ENCODE measurements at places on chromosomes 12 and 14.

DNA sequence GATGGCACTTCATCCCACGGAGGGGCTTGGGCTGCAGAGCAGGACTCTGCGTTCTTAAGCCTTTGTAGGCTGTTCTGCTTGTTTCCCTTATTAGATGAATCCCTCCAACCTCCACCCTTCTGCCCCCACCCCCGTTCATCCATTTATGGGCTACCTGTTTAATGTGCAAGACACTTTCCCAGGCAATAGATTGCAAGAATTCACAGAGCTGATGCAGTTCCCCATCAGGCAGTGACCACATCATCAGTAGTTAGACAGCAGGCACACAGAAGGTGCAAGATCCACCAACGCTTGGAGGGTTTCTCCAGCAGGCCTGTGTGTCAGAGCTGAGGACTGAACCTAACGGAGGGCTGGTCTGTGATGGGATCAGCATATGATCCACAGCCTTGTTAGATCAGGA, 1.2 kb upstream of the C1R start:
- no peak for DNase-seq

- no peak for DNase-seq
Observed at GRCh38 chr12:12877153-12877768, 14.1 kb upstream of the GPRC5A start.

GRCh38 chr14:64715628-64716412, 11.6 kb downstream of the PLEKHG3 start:
- DNase-seq, result no peak

GRCh38 chr12:96007729-96008128, 11.6 kb upstream of the HAL start:
- no peak for DNase-seq

GRCh38 chr12:94172031-94172430, 23.7 kb downstream of the PLXNC1 start:
- DNase-seq, result no peak

DNA sequence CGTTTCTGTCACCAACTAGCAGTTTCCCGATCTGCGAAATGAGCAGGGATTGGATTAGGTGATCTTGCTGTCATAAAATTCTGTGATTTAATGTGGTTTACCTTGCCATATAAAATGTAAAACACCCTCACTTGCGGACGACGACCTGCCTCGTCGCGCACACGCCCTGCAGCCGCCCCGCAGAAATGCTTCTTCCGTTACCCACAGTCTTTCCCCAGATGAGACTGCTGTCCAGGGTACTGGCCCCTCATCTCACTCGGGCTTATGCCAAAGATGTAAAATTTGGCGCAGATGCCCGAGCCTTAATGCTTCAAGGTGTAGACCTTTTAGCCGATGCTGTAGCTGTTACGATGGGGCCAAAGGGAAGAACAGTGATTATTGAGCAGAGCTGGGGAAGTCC, 17.7 kb upstream of the FOXJ2 start:
- no peak for DNase-seq

- DNase-seq, result peak; percentile 80
Observed at GRCh38 chr14:68939893-68940613, 39.0 kb downstream of the ACTN1 start.

DNA sequence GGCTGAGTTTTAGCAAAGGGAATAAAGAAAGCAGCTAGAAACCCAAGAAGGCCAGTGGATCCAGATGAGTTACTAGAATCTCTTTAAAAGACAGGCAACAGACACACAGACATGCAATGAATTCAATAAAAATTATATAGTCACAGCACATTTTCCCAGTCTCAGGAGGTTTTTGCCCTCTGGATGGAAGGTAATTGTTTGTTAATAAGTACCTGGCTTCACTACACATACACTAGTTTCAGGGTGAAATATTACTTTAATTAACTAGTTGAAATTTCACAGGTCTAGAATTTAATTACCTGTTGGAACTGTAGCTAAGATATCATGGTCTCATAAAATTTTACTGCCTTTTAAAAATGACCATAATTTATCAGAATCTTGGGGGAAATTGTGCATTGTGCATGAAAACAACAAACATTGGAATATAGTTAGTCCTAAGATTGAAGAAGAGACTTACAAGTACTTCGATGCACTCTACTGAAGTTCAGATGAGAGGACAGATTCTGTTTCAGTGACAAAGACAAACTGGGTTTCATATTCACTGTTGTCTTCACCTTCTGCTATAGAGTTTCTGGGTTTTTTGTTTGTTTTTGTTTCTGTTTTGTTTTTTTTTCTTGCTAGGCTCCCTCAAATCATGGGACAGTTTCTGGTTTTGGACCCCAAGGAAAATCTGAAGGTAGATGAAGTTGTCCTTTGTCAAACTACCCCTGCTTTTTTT, 277.0 kb upstream of the GARIN6 start:
- no peak for DNase-seq

- no peak for DNase-seq
Observed at GRCh38 chr12:133222211-133222610, 13.5 kb downstream of the ANHX start.

GRCh38 chr12:47576289-47576945, 129.4 kb downstream of the RPAP3 start:
- no peak for DNase-seq

DNA sequence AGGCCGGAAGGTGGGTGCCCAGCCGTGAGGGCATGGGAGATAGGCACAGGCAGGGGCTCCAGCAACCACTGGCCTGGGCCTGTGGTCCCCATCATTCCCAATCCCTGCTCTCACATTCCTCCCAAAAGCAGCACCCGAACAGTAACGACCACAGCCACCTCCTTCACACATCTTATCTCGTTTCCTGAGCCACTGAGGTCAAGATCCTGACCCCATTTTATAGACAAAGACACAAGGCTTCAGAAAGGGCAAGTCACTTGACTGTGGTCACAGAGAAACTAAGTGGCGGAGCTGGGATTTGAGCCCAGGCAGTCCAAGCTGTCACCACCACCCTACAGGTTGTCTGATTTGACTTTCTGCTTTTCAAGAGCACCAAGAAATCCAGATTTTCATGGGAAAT, 38.9 kb downstream of the DTX1 start:
- DNase-seq, result no peak

- DNase-seq, result no peak
Observed at GRCh38 chr12:23039834-23040233, 414.9 kb downstream of the ETNK1 start.

GRCh38 chr12:121534495-121535148, 46.2 kb downstream of the KDM2B start:
- no peak for DNase-seq

- DNase-seq, result no peak
Observed at GRCh38 chr12:59027199-59027598, 106.9 kb upstream of the LRIG3 start.

DNA sequence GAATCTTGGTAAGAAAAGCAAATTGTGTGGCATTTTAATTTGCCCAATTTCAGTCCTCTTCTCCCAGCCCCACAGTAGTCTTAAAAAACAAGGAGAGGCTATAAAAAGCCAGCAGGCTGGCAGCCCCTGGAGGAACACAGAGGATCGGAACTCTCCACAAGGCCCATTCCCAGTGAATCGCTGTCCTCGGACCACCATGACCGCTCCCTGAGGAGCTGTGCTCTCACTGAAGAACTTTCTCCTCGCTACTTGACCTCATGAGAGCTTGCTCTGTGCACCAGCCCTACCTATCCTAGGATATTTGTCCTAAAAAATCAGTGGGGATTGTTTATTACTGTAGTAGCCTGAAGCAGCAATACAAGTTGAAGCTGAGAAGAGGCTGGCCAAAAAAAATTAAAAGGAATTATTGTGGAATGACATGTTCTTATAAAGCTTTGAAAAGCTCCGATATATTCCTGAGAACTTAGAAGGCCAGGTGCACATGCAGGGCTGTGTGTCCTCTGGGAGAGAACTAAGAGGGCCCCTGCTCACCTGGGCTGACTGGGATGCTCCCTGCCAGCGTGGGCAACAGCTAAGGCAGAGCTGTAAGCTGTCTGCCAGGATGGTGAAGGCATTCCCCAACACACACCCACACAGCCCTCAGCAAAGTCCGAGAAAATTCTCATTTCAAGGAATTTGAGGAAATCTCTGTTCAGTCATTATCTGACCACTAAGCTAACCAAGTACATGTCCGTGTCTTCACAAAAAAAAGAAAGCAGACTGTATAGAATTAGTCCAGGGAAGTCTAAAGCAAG, 148.8 kb upstream of the SFSWAP start:
- no peak for DNase-seq

GRCh38 chr14:60079723-60080122, 12.0 kb upstream of the PCNX4 start:
- no peak for DNase-seq

DNA sequence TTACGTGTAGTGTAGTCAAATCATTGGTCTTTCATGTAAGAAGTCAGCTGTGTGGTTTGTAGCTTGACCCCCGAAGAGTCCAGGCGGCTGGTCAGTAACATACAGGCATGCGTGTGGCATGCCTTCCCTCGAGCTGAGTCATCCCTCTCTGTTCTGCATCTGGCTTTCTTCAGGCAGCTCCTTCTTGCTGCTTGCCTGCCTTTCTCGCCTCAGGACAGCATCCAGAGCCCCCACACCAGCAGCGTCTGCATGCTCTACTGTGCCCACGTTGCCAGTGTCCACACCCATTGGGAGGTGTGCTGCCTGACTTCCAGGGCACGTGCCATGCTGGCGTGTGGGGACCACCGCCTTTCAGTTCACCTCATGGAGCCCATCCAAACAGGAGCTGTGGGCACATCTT, 96.8 kb downstream of the EP400 start:
- DNase-seq, result no peak

DNA sequence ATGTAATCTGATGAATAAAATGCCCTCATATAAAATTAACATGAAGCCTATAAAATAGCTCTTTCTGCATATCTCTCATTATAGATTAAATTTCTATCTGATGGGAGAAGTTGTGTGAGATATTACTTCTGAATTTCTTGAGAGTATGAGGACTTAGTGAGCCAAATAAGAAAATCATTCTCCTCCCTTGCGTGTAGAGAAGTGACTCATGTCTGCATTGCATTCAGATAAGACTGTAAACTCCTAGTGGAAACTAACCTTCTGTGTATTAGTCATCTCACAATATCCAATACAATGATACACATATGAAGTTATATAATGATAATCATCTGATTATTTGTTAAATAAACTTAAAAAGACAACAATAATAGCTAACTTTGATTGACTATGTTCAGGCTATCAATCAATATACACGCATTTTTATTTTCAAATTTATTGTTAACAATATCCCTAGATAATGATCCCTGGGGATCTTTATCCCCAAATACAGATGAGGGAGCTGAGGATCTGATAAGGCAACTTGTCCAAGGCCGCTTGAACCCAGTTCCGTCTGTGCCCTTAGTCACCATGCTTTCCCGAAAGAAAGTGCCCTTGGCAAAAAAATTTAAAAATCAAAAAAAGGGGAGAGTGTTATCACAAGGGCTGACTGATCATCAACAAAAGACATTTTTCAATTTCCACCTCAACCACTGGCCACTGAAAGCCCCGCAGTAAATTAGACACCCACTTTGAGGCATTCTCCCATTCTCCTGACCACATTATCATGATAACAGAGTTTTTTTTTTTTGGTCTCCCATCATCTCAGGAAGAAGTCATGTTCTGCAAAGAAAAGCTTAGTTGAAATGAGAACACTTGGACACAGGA, 189.2 kb upstream of the RASSF8 start:
- no peak for DNase-seq

- DNase-seq, result no peak
Observed at GRCh38 chr14:92693998-92694795, 54.2 kb downstream of the LGMN start.

GRCh38 chr14:67410313-67410712, 1.7 kb downstream of the PLEK2 start:
- DNase-seq, result no peak

- peak; percentile 80 for DNase-seq
Observed at GRCh38 chr14:103606963-103607668, 21.9 kb upstream of the KLC1 start.

- DNase-seq, result no peak
Observed at GRCh38 chr12:51837286-51837685, 11.2 kb downstream of the FIGNL2 start.

GRCh38 chr12:64736771-64737170, 22.4 kb downstream of the GNS start:
- no peak for DNase-seq

DNA sequence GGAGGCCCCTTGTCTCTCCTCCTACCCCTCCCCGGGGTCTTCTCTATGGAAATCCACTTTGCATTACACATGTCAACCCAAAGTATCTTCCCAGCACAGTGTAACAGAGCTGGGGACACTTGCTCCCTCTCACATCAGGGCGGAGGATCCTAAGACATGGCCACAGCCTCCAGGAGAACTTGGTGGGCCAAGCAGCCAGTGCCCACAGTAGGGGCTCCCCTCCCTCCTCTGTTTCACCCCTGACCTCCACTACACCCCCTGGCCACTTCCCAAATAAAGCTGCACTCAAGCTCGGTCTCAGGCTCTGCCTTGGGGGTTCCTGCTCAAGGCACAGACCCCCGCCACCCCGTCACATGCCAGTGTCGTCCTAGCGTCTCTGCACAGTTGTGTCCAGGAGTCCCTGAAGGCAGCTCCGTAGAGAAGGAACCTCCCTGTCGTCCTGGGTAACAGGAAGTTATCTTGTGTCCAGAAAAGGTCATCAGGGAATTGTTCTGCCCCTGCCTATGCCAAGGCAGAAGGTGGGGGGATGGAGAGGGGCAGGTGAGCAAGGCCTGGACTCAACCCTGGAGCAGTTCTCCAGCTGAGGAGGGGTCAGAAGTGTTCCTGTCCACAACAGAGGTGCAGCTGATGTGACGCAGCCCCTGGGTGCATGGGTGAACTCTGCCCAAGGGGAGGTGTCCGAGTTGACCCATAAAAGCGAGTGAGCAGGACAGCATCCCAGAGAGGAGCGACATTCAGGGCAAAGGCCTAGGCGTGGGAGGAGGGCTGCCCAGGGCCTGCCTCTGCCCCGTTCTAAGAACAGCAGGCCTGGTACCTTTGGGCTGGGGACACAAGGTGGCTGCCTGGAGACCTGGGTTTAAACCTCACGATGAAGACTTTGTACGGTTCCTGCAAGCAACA, 25.5 kb downstream of the DIO3 start:
- peak; percentile 6 for DNase-seq

- peak; percentile 16 for DNase-seq
Observed at GRCh38 chr12:32273712-32274111, 125.6 kb upstream of the FGD4 start.

DNA sequence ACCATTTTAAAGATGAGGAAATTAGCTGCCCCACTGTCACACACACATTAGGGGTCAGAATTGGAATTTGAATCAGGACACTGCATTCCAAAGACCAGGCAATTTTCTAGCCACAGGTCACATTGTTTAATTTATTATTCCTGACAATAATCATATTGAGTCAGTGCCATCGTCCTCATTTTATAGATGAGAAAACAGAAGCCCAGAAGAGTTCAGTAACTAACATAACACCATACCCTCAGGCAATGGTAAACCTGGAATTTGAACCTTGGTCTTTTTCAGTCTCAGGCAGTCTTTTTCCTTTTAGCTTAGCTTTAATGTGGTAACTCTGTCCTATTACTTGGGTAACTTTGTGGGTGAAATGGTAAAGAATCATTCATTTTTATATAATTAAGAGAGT, 330.3 kb upstream of the SYT1 start:
- DNase-seq, result no peak
